H1 (cell line): ENCODE measurements at places on chromosomes 2 and 18. TPM values are rescaled to one million over a fixed set of nuclear protein-coding genes. Genes with fewer than 3 reads are reported as not detected.

OSBPL6 gene
- polyA plus RNA-seq, result 1.5 and 1.7 TPM in 2 replicates

DNAH6 gene
- polyA plus RNA-seq, result 0.05 and 0.06 TPM in 2 replicates

RAPH1 gene
- polyA plus RNA-seq, result 3.5 and 3.8 TPM in 2 replicates

PROC gene
- 1.6 and 2.2 TPM in 2 replicates for polyA plus RNA-seq

LBX2 gene
- 0.27 and 0.42 TPM in 2 replicates for polyA plus RNA-seq

ZNF521 gene
- 9.5 and 12.6 TPM in 2 replicates for polyA plus RNA-seq

TUBB6 gene
- polyA plus RNA-seq, result 223 and 288 TPM in 2 replicates

SPDYA gene
- polyA plus RNA-seq, result 0.09 and 0.12 TPM in 2 replicates
